ENCODE measurements at places on chromosomes 2 and 18.

GRCh38 chr2:110679337-110679707 lies 1.5 kb upstream of the BUB1 start:
- no peak for DNase-seq

DNA sequence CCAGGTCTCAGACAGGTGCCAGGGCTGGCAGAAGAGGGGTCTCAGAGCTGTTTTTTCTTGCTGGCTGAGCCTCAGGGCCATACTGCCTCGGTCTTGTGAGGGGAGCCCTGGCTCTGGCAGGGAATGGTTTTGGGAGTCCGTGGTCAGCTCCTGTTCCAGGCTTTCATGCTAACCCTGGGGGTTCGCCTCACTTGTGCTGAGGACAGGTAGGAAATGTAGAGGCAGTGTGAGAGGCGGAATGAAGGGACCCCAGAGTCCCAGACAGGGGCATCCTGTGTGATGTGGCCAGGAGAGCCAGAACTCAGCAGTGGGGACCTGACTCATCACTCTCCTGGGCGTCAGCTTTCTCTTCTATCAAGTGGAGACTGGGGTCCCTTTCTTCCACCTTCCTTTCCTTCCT lies 5.7 kb upstream of the CELF4 start:
- DNase-seq, result no peak

DNA sequence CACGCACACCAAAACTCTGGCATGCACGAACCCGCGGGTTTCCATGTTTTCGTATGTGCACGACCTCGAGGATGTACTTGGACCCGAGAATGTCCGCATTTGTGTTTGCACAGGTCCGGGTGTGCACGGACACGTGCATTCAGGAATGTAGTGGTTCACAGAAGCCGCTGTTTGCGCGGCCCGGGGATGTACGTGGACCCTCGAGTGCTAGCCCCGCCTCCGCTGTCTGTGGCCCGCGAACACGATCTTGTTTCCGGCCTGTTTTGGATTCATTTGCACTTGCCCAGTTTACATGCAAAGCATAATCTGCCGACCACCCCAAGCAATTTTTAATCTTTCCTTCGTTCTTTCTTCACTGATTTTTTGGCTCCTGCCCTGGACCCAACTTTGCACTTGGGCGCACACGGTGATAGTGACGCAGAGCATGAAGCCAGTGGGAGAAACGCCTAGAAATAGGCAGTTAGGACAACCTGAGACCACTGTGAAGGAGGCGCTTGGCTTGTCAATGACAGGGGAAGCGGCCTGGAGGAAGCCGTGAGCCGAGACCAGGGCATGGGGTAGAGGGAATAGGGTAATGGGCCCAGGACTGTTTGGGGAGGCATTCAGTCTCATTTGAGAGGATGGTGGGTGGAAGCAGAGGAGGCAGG lies 45.4 kb upstream of the PTMA start:
- DNase-seq, result no peak

- no peak for DNase-seq
Measured at GRCh38 chr2:19102696-19103423, 255.6 kb downstream of the OSR1 start.

GRCh38 chr18:934518-935133 lies 30.0 kb downstream of the ADCYAP1 start:
- DNase-seq, result no peak

- DNase-seq, result peak; percentile 36
Measured at GRCh38 chr2:240350696-240351087, 84.8 kb upstream of the GPC1 start.

GRCh38 chr2:57156231-57156924 lies 890.2 kb upstream of the VRK2 start:
- DNase-seq, result no peak

GRCh38 chr18:36389027-36389426 lies 91.5 kb downstream of the FHOD3 start:
- no peak for DNase-seq

- DNase-seq, result no peak
Measured at GRCh38 chr18:58882686-58883085, 18.0 kb downstream of the ZNF532 start.

GRCh38 chr18:41992066-41992465 lies 37.0 kb downstream of the PIK3C3 start:
- no peak for DNase-seq

GRCh38 chr2:88177556-88177955 lies 7.4 kb downstream of the THNSL2 start:
- DNase-seq, result no peak

DNA sequence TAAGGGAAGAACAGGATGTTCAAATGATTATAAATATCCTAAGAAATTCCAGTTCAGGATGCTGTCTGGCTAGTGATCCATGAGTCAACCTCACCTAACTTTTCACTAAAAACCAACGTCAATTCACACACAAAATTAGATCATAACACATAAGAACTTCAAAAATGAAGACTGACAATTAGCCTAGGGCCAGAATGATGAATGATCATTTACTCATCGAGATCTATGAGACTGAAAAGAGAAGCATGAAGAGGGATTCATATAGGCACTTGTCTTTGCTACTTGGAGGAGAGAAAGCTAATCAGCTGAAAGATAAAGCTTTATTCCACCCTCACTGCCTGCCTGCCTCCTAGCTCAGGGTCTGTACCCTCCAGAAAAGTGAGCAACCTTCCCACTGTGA lies 29.8 kb downstream of the ADD2 start:
- DNase-seq, result no peak

DNA sequence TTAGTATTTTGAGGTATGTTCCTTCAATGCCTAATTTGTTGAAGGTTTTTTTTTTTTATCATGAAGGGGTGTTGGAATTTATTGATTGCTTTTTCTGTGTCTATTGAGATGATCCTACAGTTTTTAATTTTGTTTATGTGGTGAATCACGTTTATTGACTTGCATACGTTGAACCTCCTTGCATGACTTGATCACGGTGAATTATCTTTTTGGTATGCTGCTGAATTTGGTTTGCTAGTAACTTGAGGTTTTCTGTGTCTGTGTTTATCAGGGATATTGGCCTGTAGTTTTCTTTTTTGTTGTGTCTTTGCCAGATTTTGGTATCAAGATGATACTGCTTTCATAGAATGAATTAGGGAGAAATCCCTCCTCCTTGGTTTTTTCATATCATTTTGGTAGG lies 23.9 kb downstream of the CLIP4 start:
- no peak for DNase-seq

GRCh38 chr2:108619925-108620620 lies 85.8 kb downstream of the LIMS1 start:
- DNase-seq, result no peak

- DNase-seq, result peak; percentile 63
Measured at GRCh38 chr2:148812306-148812705, 62.7 kb upstream of the KIF5C start.

DNA sequence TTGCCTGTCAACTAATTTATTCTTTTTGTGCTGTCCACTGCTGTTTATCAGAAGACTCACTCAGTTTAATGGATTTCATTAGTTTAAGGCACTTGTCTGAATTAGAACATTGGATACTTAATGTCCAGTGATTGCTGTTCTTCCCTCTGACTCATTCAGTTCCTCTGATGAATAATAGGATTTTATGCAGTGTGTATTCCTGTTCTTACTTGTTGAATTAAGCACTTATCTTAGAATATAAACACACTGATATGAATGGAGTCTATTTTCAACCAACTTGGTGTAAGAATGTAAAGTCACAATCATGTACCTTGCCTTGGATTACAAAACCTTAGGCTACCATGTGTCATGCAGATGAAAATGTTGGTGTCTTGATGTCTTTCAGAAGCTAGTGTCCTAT lies 87.0 kb upstream of the PROKR1 start:
- no peak for DNase-seq

DNA sequence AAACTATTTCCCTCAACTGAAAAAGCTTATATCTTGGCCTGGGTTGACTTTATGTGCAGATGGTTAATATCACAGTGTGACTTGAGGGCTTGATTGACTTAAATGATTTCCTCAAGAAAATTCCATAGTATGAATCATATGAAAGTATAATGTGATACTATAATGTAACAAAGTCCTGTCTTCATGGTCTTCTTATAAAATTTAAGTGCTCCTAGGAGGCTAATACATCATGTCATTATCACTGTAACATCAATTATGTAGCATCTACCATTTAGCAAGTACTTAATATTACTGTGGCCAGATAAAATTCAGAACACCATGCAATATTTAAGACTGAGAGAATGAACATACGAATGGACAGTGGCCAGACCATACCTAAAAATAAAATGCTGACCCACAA lies 276.1 kb downstream of the RIT2 start:
- no peak for DNase-seq

- no peak for DNase-seq
Measured at GRCh38 chr2:168230389-168230788, 17.0 kb downstream of the STK39 start.

GRCh38 chr2:239532859-239533258 lies 132.0 kb upstream of the HDAC4 start:
- no peak for DNase-seq

DNA sequence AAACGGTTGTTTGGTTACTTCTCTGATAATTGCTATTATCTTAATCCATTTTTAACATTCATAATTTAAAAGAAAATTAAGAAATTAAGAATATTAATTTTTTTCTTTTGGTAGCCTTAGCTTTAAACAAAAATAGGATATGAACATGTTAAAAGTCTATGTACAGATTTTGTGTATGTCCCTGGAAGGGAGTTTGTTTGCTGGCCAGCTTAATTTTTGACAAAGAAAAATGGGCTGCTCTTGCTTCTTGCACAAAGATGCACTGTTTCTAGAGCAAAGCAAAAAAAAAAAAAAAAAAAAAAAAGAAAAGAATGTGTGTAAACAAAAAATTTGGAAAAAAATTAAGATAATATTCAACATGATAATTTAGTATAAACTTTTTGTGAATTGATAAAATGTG lies 1.3 kb downstream of the RFTN2 start:
- DNase-seq, result no peak

GRCh38 chr18:50563376-50563775 lies 3.5 kb downstream of the MAPK4 start:
- DNase-seq, result no peak

DNA sequence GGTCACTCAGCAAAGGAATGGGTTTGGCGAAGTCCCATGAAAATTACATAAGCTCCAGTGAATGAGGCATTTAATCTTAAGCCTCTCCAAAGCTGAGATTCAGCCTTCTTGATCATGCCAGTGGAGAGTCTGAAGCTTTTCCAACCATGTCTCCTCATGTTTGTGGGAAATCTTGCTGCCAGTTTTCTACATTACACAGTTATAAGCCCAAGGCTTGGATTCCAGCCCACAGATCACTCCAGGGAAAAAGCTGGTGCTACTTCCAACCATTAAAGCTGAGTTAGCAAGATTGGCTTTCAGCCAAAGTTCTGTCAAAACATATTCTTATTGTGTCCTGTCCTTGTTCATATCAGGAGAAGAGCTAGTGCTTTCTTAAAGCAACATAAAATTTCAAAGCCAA lies 293.8 kb downstream of the LRRTM4 start:
- DNase-seq, result no peak

DNA sequence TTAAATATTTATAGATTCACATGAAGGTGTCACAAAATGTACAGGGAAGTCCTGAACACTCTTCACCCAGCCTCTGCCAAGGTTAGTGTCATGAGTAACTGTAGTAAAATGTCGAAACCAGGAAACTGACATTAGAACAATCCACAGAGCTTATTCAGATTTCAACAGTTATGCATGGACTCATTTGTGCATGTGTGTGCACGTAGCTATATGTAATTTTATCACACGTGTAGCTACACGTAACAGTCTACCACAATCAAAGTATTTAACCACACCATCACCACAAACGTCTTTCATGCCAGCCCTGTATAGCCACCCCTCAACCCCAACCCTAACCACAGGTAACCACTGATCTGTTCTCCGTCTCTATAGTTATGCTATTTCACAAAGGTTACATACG lies 211.7 kb upstream of the REV1 start:
- DNase-seq, result no peak

DNA sequence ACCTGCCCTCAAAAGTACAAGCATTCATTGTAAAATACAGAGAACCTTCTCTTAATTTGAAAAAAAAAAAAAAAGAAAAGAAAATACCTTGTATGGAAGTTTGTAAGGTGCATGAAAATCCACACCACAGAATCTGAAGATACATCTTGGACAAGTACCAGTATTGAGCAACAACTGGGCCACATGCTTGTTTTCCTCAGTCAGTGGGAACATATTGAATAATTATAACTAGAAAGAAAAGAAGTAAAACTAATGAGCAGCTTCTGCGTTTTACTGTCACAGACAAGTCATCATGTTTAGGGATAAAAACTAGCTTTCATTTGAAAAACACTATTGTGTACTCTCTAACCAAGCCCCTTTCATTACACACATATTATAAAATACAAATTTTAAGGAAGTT lies 5.8 kb upstream of the PEX13 start:
- no peak for DNase-seq

DNA sequence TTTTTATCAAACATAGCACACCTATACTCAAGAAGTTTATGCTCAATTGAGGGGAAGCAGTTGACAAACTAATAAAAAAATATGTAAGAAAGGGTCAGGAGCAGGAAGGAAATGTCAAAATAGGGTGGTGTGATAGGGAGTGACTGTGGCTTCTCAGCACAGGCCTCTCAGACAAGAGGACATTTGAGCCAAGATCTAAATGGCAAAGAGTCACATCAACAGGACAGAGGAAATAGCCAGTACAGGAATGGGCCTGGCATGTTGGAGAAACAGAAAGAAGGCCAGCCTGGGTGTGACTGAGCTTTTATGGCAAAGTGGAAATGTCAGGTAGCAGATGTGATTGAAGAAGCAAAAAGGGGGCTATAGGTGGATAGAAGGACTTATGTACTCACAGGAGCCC lies 117.0 kb downstream of the CCDC148 start:
- no peak for DNase-seq

DNA sequence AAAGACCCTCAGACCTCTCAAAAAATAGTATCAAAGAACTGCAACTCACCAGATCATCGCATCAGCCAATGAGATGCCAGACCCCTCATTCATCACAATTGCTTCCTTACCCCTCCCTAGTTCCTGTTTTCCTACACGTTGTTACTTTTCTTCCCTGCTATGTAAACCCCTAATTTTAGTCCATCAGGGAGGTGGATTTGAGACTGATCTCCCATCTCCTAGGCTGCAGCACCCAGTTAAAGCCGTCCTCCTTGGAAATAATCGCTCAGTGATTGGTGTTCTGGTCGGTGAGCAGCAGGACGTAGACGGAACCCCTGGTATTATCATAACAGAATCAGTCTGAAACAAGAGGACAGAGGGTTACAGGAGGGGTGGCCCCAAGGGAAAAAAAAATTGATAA lies 44.0 kb upstream of the MAP4K4 start:
- no peak for DNase-seq

- no peak for DNase-seq
Measured at GRCh38 chr2:128568106-128568505, 249.4 kb upstream of the HS6ST1 start.

- DNase-seq, result no peak
Measured at GRCh38 chr18:23949863-23950262, 64.7 kb upstream of the TTC39C start.

DNA sequence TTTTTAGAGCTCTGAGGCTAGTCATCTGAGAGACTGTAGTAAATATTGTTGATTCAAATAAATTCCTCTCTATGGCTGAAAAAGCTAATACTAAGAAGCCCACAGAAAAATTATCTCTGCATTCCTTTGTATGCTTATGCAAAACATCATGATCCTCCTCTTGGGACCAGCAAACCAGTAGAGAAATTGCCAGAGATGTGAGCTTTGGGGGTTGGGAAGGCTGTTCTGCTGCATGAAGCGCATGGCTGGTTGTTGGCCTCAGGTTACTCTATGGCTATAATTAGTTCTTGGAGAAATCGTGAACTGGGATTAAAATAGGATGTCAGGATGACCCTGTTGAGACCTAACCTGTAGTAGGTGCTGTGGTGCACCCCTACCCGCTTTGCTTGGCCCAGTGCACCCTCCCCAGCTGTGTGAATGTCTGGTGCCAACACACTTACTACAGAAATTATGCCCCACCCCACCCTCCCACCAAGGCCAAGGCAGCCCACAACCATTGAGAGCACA lies 35.5 kb upstream of the C1D start:
- no peak for DNase-seq

All from sciatic nerve (tissue), 2 donors.